ENCODE measurements at places on chromosomes 1 and 21.
A peak's percentile ranks its signal among the peaks of the same experiment; 100 is the strongest.

- DNase-seq, result no peak
Measured at GRCh38 chr1:89873288-89873687, 52.5 kb downstream of the LRRC8D start.

GRCh38 chr1:160171980-160172379 is 18.4 kb upstream of the CASQ1 start:
- no peak for DNase-seq

DNA sequence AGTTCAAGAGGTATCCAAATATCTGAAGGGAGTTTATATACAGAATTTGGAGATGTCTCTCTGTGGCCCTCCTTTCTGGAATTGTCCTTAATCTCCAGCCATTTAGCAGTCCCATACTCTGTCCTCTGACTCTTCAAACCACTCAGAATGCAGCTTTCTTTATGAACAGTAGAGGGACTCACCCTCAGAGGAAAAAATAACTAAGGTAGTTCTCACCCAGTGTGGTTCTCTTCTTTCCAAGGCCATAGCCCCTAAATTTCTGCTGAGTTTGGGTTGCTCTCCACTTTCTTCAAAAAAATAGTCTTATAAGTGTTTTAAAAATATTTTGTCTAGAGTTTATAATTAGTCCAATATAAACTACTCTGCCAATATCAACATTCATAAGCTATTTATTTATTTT is 369.7 kb downstream of the MATN1 start:
- no peak for DNase-seq

- DNase-seq, result no peak
Measured at GRCh38 chr1:77514921-77515776, 167.3 kb downstream of the ZZZ3 start.

GRCh38 chr1:107530543-107530942 is 389.7 kb downstream of the NTNG1 start:
- no peak for DNase-seq

- no peak for DNase-seq
Measured at GRCh38 chr1:53092659-53093450, 30.8 kb downstream of the PODN start.

- no peak for DNase-seq
Measured at GRCh38 chr1:205595861-205596260, 36.0 kb downstream of the ELK4 start.

- no peak for DNase-seq
Measured at GRCh38 chr1:41581216-41582003, 96.9 kb upstream of the EDN2 start.

- DNase-seq, result peak; percentile 73
Measured at GRCh38 chr1:45569962-45570581, 13.8 kb upstream of the NASP start.

DNA sequence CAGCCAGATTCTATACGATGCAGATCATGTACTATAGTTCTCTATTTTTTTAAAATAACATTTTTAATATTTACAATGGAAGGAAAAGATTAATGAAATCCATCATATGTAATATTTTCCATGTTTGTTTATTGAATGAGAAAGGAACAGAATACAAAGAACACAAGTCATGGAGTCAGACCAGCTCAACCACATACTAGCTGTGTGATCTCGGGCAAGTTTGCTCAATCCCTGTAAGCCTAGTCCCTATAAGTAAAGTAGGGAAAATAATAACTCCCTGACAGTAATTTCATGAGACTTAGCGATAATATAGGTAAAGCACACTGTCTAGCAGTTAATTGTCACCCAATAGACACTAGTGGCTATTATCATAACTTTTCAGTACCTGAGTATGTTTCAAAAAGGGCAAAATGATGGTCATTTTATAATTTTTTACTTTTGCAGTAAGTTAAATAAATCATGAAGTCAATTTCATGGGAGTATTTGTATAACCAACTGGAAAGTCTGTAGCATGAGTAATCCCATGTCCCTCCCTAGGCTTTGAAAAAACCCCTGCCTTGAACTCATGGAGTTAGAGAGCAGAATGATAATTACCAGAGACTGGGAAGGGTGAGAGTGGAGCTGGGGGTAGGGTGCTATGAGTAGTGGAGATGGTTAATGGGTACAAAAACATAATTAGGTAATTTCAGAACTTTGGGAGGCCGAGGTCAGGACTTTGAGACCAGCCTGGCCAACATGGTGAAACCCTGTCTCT is 37.0 kb upstream of the EPS15 start:
- no peak for DNase-seq

DNA sequence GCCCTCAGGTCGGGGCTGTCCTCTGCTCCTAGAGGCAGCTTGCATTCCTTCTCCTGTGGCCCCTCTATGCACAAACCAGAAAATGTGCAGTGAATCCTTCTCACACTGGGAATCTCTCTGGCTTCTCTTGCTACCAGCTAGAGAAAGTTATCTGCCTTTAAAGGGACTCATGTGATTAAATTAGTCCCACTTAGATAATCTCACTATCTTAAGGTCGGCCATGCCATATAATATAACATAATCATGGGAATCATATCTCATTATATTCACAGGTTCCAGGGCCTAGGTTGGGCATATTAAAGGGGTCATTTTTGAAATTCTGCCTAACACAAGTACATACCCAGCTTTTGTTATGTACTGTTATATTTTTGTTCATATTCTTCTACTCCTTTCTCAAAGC is 31.4 kb downstream of the PTGFR start:
- DNase-seq, result no peak

- no peak for DNase-seq
Measured at GRCh38 chr1:201269281-201269680, 14.0 kb upstream of the PKP1 start.

DNA sequence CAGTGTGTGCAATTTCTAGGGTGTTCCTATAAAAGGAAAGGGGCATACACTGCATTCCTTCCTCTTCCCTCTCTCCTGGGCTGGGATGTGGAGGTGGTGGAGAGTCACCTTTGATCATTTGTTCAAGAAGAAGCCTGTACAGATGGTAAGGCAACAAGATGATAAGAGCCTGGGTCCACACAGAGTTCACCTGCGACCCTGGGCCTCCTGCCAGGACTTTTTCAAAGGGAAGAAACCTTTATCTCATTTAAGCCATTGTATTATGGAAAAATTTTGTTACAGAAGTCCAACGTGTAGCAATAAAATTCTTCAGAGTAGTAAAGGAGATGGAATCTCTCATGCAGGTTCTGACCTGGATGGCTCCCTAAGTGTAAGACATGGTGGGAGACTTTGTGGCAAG is 189.1 kb downstream of the MIS18A start:
- no peak for DNase-seq

- DNase-seq, result no peak
Measured at GRCh38 chr1:19074902-19075721, 118.6 kb upstream of the IFFO2 start.

- DNase-seq, result no peak
Measured at GRCh38 chr21:33505833-33506232, 14.3 kb upstream of the DNAJC28 start.

DNA sequence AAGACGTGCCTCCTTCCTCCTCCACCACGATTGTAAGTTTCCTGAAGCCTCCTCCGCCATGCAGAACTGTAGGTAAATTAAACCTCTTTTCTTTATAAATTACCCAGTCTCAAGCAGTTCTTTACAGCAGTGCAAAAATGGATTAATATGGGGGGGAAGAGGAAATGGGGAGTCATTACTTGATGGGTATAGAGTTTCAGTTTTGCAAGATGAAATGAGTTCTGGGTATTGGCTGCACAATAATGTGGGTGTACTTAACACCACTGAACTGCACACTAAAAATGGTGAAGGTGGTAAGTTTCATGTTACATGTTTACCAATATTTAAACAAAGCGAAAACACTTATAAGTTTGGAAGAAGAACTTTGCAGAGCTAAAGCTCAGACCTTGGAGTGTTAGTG is 24.3 kb upstream of the DISP1 start:
- DNase-seq, result no peak
